ENCODE measurements at places on chromosomes 3 and 15.
A peak's percentile ranks its signal among the peaks of the same experiment; 100 is the strongest.

DNA sequence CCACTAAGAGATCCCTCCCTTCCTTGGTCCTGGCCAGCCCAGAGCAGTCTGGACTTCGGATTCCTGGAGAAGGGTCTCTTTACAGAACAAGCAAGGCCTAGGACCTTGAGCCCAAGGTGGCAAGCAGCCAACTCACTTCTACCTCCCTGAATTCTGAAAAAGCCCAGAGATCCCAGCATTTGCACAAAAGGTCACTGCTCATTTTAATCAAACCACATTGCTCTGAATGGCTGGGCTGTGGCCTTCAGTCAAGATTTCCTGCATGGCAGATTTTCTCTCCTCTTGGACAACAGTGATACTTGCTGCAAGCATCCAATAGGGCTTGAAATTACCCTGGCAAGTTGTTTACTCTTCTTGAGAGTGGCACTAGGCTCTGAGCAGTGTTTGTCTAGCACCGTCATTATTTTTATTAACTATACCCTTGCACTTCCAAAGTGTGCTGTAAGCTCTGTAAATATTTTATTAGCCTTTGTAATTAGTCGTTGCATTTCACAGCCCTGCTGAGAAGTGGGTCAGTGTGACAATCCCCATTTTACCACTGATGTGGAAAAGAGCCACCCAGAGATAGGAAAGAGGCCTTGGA, 274.7 kb upstream of the CTNNB1 start:
- DNase-seq: no peak

- no peak for DNase-seq
Measured at GRCh38 chr3:107236655-107237337, 140.4 kb upstream of the CCDC54 start.

- DNase-seq: peak; percentile 99
Measured at GRCh38 chr3:23945913-23946687, 1.0 kb downstream of the NR1D2 start.

- DNase-seq: no peak
Measured at GRCh38 chr3:14441240-14441919, 39.0 kb downstream of the SLC6A6 start.

DNA sequence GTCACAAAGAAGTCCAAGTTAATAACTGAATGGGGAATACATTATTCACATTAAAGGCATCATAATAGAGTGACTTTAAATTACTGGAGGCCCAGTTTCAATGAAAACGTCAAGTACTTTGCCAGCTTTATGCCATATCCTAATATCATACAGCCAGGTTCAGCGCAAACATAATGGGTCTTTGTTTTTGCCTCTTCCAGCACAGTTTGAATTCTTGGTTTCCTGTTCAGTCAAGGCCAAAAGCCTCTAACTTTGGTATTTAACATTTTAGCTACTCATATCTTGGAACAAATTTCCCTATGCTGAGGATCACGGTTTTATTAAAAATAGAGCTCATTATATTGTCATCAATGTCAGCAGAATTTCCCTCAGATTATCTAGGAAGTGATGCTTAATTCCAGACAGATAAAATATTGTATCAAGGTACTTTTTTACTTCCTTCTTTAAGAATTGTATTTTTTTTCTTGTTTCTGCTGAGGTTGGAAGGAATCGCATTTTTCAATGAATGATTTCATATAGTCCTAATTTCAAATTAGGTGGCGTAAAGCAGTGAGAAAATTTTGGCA, 269.2 kb downstream of the THRB start:
- no peak for DNase-seq

GRCh38 chr3:169456900-169457299, 206.6 kb downstream of the MECOM start:
- no peak for DNase-seq

- DNase-seq: no peak
Measured at GRCh38 chr3:86968244-86968932, 22.6 kb downstream of the VGLL3 start.

GRCh38 chr15:74873756-74874424, 725 bp upstream of the SCAMP2 start:
- DNase-seq: no peak

DNA sequence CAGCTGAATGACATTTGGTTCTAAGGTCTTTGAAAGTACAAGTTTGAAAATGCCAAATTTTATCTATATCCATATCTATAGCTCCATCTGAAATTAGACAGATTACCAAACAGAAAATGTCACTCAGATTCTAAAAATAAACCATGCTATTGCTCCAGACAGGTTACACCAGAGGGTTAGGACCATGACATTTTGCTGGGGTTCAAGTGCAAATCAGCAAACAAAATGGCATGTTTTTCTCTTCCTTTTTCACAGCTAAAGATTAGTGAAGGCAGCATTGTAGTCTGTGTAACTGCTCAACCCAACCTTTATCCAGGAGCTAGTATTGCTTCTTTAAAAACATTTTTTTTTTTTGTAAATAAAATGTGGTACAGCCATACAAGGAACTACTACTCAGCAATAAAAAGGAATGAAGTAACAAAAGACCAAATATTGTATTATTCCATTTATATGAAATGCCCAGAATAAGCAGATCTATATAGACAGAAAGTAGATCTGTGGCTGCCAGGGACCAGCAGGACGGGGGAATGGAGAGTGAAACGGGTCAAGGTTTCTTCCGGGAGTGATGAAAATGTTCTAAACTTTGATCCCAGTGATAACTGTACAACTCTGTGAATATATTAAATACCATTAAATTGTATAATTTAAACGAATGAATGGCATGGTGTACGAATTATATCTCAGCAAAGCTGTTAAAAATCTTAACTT, 18.2 kb downstream of the VGLL4 start:
- no peak for DNase-seq

DNA sequence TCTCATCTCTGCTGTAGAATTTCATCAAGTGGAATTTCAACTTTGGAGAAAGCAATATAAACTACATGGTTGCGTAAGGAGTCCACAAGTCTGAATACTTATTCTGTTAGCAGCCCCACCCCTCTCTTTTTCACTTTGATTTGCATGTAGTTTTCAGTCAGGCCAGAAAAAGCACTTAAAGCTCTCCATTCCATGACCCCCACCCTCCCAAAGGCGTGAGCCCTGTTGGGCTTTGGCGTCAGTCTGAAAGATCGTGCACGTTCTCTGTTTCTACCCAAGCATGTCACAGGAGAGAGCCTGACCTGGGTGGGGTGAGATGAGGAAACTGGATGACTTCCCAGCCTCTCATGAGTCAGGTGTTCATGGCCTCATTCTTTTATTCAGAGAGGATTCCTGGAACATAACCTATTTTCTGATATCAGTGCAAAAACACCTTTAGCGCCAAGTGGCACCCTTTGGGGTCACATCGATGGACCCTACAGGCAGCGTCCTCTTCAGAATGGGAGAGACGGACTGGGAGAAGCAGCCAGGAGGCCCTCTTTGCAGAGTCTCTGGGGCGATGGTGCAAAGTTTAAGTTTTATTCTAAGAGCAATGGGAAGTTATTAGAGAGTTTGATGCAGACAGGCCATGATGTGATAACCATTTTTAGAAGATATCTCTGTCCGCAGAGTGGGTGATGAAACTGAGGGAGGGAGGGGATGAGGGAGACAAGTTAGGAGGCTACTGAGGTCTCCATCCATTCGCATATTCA, 55.8 kb downstream of the LSM3 start:
- no peak for DNase-seq

DNA sequence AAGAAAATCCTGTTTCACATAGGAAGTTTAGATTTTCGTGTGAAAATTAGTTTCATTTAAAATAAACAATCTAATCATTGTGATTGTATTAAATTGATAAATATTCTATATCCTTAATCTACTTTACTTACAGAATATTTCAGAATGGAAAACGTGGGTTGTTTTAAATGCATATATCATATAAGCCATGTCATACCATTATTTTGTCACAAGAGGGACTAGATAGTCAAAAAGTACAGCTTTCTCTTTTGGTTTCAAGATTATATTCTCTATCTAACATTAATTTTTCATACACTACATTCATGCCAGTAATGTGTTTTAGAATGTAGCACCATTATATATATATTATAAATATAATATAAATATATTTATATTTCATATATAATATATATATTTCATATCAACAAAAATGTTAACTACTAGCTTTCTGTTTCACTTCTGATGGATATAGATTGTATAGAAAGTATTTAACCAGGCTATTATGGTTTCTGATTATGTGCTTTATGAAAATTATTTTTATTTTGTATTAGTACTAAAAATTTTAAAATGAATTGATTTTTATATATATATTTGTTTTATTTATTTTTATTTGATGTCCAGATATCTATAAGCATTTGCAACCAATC, 45.3 kb downstream of the OSTN start:
- no peak for DNase-seq

- DNase-seq: no peak
Measured at GRCh38 chr3:50163572-50164455, 8.7 kb downstream of the SEMA3F start.

GRCh38 chr3:15899388-15899787, 101.6 kb upstream of the ANKRD28 start:
- DNase-seq: peak; percentile 47

DNA sequence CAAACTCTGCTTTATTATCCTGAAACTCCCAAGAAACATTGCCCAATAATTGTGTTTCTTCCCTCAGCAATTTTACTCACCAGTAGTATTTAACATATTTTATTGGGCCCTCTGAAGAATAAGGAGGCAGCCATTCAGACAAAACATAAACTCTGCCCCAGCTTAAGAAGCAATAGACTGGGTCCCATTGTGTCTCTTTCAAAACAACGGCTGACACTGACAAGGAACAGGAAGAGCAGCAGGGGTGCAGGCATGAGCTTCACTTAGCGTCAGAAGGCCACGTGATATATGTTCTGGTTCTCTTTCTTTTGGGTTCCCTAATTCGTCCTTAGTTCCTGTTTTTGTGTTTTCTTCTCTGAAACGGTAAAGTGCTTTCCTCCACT, 242.3 kb downstream of the FHIT start:
- peak; percentile 22 for DNase-seq

DNA sequence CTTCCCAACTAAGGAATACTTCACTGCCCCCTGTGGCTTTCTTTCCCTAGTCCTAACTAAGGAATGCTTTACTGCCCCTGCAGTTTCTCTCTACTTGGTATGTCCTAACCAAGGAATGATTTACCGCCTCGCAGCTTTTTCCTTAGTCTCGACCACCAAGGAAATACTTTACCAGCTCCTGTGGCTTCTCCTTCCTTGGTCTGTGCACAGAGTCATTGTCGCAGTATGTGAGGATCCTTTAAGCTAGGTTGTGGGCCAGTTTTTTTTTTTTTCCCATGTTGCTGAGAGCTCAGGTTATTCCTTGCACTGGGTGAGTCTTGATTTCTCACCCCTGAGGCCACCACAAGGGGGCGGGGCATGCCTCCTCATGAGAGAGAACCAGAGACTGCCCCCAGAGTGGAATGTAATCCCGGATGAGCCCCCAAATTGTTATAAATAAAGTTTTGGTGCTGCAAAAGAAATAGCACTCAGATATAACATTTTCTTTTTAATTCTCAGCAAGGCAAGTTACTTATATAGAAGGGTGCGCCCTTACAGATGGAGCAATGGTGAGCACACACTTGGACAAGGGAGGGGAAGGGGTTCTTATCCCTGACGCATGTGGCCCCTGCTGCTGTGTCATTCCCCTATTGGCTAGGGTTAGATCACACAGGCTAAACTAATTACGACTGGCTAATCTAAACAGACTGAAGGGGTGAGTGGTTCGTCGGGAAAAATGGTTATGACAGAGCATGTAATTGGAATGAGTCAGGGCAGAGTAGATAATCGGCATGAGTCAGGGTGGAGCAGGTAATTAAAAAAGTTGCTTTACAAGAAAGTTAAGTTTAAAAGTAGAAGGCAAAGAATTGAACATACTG, 27.0 kb downstream of the NDUFB4 start:
- DNase-seq: no peak

GRCh38 chr3:32177702-32178198, 60.7 kb upstream of the CMTM8 start:
- peak; percentile 72 for DNase-seq

DNA sequence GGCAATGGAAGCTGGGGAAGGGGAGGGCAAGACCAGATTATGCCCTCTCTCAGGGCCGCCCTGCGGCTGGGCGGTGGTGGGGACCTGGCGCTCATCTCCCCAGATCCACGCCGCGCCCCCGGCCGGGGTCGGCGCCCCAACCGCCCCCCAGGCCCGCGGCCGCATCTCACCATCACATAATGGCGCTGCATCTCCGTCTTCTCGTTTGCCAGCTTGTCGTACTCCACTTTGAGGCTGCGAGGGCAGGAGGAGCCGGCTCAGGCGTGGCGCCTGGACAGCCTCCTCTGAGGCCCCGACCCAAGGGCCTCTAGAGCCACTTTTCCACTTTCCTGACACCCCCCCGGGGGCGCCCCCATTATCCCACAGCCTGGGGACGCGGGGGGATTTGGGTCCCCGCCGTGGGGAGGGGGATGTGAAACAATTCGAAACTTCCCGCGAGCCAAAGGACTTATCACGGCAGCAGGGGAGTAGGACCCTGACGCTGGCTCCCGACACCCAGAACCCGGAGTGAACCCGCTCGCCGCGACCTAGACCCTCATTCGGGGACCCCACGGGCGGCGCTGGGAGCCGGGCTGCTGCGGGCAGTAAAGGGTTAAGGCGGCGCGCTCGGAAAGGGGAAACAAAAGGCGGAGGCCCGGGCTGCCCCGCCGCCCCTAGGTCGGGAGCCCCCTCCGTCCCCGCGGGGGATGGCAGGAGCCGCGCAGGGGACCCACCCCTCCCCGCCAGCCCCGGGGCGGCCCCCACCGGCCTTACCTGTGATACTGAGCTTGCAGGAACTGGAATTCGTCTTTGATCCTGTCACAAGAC, 2.1 kb downstream of the TLE3 start:
- peak; percentile 57 for DNase-seq

DNA sequence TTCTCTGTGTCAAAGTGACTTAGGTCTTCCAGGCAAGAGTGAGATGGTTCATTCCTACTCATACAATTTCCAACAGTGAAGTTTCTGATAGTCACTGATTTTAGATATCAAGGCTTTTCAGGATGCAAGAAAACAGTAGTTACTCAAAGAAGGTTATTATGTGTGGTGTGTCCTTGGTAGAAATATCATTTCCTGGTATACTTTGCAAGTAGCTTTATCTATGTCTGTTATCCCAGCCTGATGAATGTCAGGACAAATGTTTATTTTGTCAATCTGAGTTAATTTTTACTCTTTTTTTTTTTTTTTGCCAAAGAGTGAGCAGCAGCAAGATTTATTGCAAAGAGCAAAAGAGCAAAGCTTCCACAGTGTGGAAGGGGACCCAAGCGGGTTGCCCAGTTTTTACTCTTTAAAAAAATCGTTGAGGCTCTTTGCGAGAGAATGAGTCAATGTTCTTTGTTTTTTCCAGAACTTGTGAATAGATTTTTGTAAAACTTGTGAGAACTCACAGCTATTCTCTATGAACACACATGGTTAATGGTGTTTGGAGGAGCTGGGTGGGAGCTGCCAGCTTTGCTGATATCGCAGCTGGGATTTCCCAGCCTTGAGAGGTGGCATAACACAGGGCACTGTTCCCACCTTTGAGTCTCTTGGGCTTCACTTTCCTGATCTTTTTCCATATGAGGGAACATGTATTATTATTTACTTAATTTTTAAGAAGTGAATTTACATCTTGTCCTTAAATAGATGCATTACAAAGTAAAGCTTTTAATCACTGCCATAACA, 51.9 kb downstream of the SV2B start:
- no peak for DNase-seq

GRCh38 chr3:64056606-64057180, 33.4 kb upstream of the PSMD6 start:
- no peak for DNase-seq
